Activated CD4-positive, alpha-beta T cell treated with anti-CD3 and anti-CD28 coated beads, Interleukin-2, amount 50 U/mL, for 16 hours (primary cell): ENCODE measurements at places on chromosomes 3 and 15.

GRCh38 chr3:177591379-177591778, 394.1 kb upstream of the TBL1XR1 start:
- no peak for DNase-seq

GRCh38 chr15:66498501-66499386, 1.2 kb upstream of the SNAPC5 start:
- peak; percentile 46 for DNase-seq

DNA sequence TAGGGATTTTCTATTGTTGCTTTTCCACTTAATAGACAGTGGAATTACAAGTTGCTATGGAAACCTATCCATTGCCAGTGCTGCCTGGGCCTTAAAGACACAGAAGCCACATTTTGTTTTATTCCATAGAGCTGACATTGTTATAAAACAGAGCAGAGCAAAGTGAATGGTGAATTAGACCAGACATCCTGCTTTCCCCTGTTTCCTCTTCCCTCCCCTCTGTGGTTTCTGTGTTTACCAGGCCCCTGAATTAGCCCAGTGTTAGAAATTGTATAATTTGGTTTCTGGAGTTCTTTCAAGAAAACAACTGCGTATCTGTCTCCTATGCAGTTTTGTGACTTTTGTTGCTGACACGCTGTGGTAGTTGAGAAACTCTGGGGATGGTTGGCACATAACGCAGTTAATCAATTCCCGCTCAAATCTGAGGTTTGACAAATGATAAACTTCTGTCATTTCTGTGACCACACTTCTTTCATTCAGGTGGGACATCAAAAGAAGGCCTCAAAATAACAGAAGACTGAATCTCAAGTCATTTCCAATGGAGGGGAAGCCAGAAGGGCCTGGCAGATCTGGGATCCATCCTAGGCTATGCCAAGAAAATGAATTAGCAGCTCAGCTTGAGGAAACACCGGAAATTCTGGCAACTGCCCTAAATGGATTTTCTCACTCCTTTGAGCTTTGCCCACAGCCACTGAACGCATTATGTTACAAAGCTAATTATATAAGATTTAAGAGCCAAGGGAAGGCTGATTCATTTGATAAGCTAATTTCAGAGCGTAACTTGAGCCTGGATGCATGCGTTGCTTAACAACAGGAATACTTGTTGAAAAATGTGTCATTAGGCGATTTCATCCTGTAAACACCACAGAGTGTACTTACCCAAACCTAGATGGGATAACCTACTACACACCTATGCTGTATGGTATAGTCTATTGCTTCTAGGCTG, 46.9 kb downstream of the NR1D2 start:
- DNase-seq, result no peak

DNA sequence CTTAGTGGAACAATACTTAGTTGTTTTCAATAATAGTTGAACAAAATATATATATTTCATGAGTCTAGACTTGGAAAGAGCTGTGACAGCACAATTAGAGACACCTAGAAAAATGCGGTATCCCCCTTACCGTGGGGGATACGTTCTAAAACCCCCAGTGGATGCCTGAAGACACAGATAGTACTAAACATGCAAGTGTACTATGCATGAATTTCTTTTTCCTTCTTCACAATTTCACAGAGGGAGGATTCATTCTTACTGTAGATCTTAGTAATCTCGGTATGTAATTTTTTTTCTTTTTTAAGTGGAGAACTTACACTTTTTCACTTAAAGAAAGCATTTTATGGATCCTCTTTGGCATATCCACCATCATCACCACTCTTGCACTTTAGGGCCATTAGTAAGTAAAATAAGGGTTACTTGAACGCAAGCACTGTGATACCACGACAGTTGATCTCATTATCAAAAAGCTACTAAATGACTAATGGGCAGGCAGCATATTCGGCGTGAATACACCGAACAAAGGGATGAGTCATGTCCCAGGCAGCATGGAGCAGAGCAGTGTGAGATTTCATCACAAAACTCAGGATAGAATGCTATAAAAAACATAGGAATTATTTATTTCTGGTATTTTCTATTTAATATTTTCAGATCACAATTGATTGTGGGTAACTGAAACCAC, 72.3 kb upstream of the ZNF280D start:
- DNase-seq, result peak; percentile 71

GRCh38 chr15:84831613-84832012, 14.5 kb downstream of the ALPK3 start:
- no peak for DNase-seq

DNA sequence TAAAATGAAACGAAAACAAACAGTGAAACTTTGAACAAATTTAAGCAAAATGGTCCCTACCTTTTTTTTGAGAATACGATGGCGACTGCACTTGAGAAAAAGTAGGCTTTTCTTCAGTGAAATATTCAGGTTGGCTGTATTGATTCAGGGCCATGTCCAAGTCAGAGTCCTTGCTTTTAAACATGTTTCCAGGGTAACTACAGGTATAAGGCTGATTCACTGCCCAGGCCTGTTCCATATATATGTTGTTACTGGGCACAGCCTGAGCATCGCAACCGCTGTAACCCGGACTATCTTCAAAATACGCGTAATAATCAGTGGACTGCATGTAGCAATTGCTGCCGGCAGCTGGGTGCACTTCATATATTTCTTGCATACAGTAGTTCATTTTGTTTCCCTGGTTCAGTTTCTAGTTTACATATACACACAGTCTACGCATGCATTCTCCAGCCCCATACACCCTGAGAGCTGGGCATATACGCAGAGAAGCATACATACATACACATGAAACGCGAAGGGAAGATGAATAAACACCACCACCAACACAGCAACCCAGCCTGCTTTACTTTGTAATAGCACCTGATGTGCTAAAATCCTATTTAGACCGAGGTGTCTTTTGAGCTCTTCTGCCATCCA, 220.0 kb downstream of the NR1D2 start:
- no peak for DNase-seq

DNA sequence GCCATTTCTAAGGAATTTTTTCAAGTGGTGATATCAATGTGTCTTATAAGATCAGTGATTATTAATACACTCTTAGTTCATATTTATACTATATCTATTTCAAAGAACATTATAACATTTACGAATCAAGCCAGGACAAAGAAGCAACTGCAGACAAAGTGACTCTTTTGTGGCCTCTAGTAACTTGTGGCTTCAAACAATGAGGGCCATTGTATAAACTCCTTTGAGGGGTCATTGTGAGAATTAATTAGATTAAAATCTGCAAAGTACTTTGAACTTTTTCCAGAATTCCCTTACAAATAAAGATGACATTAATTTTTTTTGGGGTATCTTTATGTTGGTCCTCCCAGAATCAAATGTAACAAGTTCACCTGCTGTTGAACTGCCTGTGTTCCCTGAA, 12.3 kb upstream of the SLC30A4 start:
- no peak for DNase-seq

- no peak for DNase-seq
Measured at GRCh38 chr3:181278468-181279238, 289.1 kb upstream of the DNAJC19 start.

- no peak for DNase-seq
Measured at GRCh38 chr15:75583701-75584100, 4.6 kb upstream of the PTPN9 start.

DNA sequence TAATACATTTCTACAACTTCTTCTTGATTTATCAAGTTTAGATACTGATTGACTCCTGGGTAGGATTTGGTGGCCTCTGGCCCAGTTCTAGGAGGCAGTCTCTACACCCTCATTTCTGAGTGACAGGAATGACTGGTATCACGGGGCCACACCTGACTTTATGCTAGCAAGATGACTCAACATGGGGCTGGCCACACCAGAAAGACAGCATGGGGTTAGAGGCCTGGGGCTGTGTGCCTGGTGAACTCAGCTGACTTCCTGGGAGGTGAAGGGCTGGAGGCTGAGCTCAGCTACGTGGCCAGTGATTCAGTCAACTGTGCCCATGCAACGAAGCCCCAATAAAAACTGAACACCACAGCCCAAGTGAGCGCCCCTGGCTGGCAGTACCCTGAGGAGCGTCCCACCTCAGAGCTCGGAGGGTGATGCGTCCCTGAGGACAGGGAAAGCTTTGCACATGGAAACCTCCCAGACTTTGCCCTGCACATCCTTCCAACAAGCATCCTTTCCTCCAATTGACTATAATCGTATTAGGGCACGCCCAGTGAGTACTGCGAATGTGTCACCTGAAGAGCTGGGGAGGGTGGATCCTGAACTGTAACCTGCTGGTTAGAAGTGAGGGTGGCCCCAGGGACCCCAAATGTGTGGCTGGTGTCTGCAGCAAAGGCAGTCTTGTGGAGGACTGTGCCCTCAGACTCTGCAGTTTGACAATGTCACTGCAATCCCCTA, 57.2 kb downstream of the NIPA2 start:
- DNase-seq, result peak; percentile 88

DNA sequence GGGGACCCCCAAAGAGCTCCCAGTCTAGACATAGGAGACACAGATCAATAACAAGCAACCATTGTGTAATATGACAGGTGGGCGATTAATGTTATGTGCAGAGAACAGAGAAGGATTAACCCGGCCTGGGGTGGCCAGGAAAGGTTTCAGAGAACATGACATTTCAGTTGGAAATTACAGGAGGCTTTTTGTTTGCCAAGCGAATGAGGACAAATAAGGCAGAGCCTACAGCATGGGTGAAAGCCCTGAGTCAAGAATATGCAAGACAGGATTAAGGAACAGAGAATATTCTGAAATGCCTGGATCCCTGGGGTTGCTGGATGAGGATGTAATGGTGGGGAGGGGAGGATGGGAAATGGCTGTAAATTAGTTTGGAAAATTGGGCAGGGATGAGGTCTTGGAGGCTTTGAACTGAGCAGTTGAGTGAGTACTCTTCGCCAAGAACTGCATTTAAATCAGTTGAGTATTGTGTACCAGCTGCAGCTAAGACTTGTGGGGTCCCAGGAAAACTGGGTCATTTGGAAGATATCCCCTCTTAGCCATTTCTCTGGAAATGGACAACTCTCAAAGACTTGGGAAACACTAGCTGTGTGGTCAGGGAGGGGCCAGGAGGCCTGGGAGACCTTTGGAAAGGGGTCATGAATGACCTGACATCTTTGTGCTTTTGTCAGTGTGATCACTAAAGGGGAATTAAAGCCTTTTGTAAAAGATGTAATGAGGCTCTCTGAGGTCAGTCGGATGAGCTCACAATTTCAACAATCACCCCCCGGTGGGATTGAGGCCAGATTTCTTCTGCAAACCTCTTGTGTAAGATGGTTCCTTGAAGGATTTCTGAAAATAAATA, 198.6 kb upstream of the NR2E3 start:
- DNase-seq, result no peak

DNA sequence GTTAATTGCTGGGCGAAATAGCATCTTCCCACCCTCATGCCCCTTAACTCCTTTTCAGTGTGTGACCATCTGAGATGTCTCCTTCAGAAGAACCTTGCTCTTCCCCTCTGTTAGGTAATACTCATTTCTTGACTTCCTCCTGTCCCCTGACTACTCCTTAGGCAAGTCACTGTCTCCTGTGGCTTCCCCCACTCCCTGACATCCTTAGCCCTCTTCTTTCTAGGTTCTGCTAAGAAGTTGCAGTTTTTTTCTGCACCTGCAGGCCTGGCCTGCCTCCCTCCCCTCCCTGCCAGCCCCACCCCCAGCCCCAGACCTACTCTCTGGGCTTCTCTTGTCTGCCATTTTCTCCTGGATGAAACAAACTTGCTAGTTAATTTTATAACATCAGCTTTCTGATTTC, 15.2 kb upstream of the EID1 start:
- DNase-seq, result peak; percentile 66

DNA sequence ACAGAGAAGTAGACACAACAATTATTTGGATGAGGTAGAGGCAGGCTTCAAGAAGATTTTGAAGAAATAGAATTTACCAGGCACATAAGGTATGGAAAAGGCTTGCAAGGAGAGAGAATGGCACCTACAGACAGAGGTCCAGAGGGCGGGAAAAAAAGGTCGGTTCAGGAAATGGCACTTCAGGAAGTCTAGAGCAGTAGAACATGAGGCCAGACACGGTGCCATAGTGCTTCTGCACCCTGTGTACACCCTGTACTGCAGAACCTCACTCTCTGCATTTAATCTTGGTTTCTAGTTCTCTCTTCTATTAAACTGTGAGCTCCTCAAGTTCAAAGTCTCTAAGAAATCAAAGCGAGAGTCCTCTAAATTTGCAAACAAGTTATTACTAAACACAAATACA, 113.4 kb upstream of the C2CD4B start:
- DNase-seq, result no peak

- no peak for DNase-seq
Measured at GRCh38 chr3:13497386-13497785, 17.3 kb downstream of the HDAC11 start.
